ENCODE measurements at places on chromosomes 16 and 17. TPM values are rescaled to one million over a fixed set of nuclear protein-coding genes. Genes with fewer than 3 reads are reported as not detected.

DNA sequence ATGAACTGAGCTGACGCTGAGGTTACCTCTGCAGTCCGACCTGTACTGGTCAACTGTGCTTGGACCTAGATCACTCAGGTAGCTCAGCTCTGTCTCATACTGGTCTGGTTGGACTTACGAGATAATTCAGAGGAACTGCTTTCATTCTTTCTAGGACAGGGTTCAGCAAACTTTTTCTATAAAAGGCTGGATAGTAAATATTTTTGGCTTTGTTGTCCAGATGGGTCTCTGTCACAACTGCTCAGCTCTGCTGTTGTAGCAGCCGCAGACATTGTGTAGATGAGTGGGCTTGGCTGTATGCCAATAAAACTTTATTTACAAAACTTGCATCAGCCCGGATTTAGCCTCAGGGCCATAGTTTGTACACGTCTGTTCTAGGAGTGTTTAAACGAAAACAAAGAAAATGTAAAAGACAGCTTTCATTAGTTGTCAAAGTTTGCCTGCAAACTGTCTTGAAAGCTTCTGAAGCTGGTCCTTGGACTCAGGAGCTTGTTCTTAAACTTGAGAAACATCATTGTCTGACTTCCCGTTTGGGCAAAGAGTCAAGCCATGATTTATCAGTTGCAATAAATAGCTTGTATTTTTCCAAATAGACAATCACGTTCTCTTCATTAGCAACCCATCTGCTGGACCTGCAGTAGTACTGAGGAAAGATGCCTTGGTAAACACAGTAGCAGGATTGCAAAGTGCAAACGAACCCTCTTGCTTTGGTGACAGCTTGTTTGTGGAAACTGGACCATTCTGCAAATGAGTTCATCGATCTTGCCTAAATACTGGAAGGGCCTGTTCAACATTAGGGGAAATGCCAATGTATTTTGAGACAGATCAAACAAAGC is 253.4 kb downstream of the SNX29 start:
- no peaks in the 10 kb centered on the region for H3K36me3 ChIP-seq
- no peak for DNase-seq
- H3K4me1 ChIP-seq = peaks cover 9% of the 10 kb centered on the region
- H3K27ac ChIP-seq = no peak overlapping the region
- no peak overlapping the region for H3K4me3 ChIP-seq

DNA sequence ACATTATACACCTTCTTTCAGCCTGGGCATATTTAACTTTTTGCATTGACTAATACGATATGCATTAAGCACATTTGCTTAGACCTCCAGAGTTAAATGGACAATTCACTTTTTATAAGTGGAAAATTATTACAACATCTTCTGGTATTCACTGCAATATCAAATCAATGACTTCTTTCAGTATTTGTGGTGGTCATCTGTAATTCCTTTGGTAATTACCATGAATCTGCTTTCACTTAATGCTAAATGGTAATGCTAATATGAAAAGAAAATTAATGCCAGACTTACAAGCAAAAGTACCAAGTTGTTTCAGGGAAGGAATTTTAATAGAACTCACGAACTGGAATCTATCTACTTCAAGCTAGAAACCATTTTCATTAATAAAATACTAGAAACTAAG is 6.4 kb downstream of the GPATCH8 start:
- H3K27me3 ChIP-seq = no peaks in the 10 kb centered on the region
- no peak for DNase-seq
- no peak overlapping the region for H3K4me3 ChIP-seq
- H3K36me3 ChIP-seq = no peaks in the 10 kb centered on the region

DNA sequence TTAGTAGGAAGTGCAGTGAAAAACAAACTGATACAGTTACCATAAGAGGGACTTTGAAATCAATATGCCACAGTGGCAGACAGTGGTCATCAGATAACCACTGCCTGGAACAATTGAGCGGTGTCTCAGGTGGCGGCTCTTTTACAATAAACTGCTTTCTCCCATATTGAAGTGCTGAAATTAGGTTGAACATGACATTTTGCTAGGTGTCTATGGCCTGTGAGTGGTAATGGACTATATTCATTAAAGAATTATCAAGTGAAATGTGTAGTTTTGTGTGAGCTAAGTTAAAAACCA is 214.7 kb downstream of the RPTOR start:
- H3K27ac ChIP-seq = no peak overlapping the region
- H3K4me3 ChIP-seq = no peak overlapping the region
- H3K36me3 ChIP-seq = no peaks in the 10 kb centered on the region

DNA sequence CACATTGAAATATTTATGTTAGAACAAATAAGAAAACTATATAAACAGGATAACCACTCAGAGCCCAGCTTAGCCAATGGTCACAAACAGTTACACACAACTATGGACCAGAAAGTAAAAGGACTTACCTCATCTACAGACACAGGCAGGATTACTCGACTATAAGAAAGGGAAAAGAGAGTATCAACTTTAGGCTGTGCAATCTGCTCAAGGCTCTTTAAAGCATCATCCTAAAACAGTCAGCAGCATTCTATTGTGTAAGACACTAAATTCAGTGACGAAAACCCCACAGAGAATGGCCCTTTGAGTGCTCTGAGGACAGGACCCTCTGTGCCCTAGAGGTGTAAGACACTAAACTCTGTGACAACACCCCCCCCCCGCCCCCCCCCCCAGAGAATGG is 4.2 kb downstream of the PITPNA start:
- no peak for DNase-seq
- H3K36me3 ChIP-seq = no peaks in the 10 kb centered on the region
- H3K27ac ChIP-seq = no peak overlapping the region
- no peaks in the 10 kb centered on the region for H3K27me3 ChIP-seq

CBX1 gene
- 243 TPM for polyA plus RNA-seq

GRCh38 chr17:44386182-44386525 is 3.3 kb downstream of the ITGA2B start:
- no peak for DNase-seq
- peaks cover 7% of the 10 kb centered on the region for H3K4me1 ChIP-seq
- no peaks in the 10 kb centered on the region for H3K36me3 ChIP-seq

- no peak overlapping the region for H3K27ac ChIP-seq
- DNase-seq = no peak
- no peak overlapping the region for H3K4me3 ChIP-seq
- H3K4me1 ChIP-seq = no peaks in the 10 kb centered on the region
Observed at GRCh38 chr16:19424478-19424877, 6.8 kb downstream of the TMC5 start.

GRCh38 chr17:28433721-28434120 is 27.7 kb upstream of the SLC46A1 start:
- no peaks in the 10 kb centered on the region for H3K27me3 ChIP-seq
- H3K4me1 ChIP-seq = no peaks in the 10 kb centered on the region
- H3K27ac ChIP-seq = no peak overlapping the region
- H3K36me3 ChIP-seq = no peaks in the 10 kb centered on the region
- H3K4me3 ChIP-seq = no peak overlapping the region

- no peak for DNase-seq
- no peak overlapping the region for H3K4me3 ChIP-seq
- H3K27ac ChIP-seq = no peak overlapping the region
- no peaks in the 10 kb centered on the region for H3K27me3 ChIP-seq
Observed at GRCh38 chr17:18281788-18282187, 21.3 kb downstream of the MIEF2 start.

GRCh38 chr16:56048425-56049105 is 142.7 kb upstream of the GNAO1 start:
- no peak overlapping the region for H3K27ac ChIP-seq
- H3K36me3 ChIP-seq = no peaks in the 10 kb centered on the region
- no peaks in the 10 kb centered on the region for H3K4me1 ChIP-seq
- DNase-seq = no peak

GRCh38 chr16:71218306-71218963 is 12.1 kb downstream of the HYDIN start:
- no peak for DNase-seq
- H3K4me3 ChIP-seq = no peak overlapping the region
- 0 out of 2 replicates have a peak, but pooled peaks cover 9% of the 10 kb centered on the region for H3K4me1 ChIP-seq
- H3K27ac ChIP-seq = no peak overlapping the region
- H3K27me3 ChIP-seq = no peaks in the 10 kb centered on the region

BRIP1 gene
- 8.0 TPM for polyA plus RNA-seq

GRCh38 chr16:24975428-24975889 is 39.7 kb downstream of the ARHGAP17 start:
- H3K27ac ChIP-seq = no peak overlapping the region
- DNase-seq = no peak
- H3K36me3 ChIP-seq = no peaks in the 10 kb centered on the region
- H3K4me1 ChIP-seq = peaks cover 23% of the 10 kb centered on the region
- H3K4me3 ChIP-seq = no peak overlapping the region
- no peaks in the 10 kb centered on the region for H3K27me3 ChIP-seq

MT1M gene
- polyA plus RNA-seq = 6.1 TPM

GRCh38 chr17:34699181-34699580 is 119.8 kb downstream of the TMEM132E start:
- no peaks in the 10 kb centered on the region for H3K4me1 ChIP-seq
- H3K27ac ChIP-seq = no peak overlapping the region
- no peak overlapping the region for H3K4me3 ChIP-seq
- H3K36me3 ChIP-seq = no peaks in the 10 kb centered on the region
- no peak for DNase-seq
- no peaks in the 10 kb centered on the region for H3K27me3 ChIP-seq

- no peak overlapping the region for H3K27ac ChIP-seq
- no peak overlapping the region for H3K4me3 ChIP-seq
- H3K27me3 ChIP-seq = peaks cover 28% of the 10 kb centered on the region
- no peaks in the 10 kb centered on the region for H3K4me1 ChIP-seq
- H3K36me3 ChIP-seq = no peaks in the 10 kb centered on the region
Observed at GRCh38 chr17:48335858-48336500, 94.0 kb downstream of the SKAP1 start.

GRCh38 chr17:7330638-7331015 is 1.5 kb upstream of the NEURL4 start:
- H3K4me3 ChIP-seq = peak overlapping the region; percentile 70
- no peaks in the 10 kb centered on the region for H3K27me3 ChIP-seq
- peaks cover 10% of the 10 kb centered on the region for H3K4me1 ChIP-seq

DNA sequence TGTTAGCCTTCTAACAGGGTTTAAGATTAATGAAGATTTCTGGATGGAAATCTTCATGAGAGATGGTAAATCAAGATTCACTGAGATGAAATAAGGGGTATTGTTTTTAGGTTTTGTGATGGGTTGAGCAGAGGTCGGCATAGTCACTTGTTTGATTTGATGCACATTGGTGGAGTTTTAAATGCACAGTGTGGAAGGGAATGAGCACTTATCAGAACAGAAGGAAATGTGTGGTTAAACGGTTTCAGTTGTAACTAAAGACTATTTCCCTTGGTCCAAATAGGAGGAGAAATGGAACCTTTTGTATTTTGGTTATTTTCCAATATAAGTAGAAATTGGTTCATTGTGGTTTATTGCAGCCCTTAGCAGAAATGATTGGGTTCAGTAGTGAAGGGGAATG is 34.1 kb downstream of the CBFB start:
- H3K36me3 ChIP-seq = no peaks in the 10 kb centered on the region
- H3K4me3 ChIP-seq = no peak overlapping the region

GRCh38 chr17:77817953-77818352 is 140.6 kb upstream of the TNRC6C start:
- no peaks in the 10 kb centered on the region for H3K4me1 ChIP-seq
- no peaks in the 10 kb centered on the region for H3K27me3 ChIP-seq
- no peaks in the 10 kb centered on the region for H3K36me3 ChIP-seq
- H3K27ac ChIP-seq = no peak overlapping the region

- H3K36me3 ChIP-seq = no peaks in the 10 kb centered on the region
- no peak overlapping the region for H3K4me3 ChIP-seq
- H3K27me3 ChIP-seq = no peaks in the 10 kb centered on the region
- H3K4me1 ChIP-seq = no peaks in the 10 kb centered on the region
- H3K27ac ChIP-seq = no peak overlapping the region
- DNase-seq = no peak
Observed at GRCh38 chr16:17768257-17768656, 297.5 kb upstream of the XYLT1 start.

GRCh38 chr16:25005445-25006306 is 9.5 kb downstream of the ARHGAP17 start:
- H3K27me3 ChIP-seq = no peaks in the 10 kb centered on the region
- H3K36me3 ChIP-seq = no peaks in the 10 kb centered on the region
- H3K4me3 ChIP-seq = no peak overlapping the region
- H3K27ac ChIP-seq = no peak overlapping the region

DNA sequence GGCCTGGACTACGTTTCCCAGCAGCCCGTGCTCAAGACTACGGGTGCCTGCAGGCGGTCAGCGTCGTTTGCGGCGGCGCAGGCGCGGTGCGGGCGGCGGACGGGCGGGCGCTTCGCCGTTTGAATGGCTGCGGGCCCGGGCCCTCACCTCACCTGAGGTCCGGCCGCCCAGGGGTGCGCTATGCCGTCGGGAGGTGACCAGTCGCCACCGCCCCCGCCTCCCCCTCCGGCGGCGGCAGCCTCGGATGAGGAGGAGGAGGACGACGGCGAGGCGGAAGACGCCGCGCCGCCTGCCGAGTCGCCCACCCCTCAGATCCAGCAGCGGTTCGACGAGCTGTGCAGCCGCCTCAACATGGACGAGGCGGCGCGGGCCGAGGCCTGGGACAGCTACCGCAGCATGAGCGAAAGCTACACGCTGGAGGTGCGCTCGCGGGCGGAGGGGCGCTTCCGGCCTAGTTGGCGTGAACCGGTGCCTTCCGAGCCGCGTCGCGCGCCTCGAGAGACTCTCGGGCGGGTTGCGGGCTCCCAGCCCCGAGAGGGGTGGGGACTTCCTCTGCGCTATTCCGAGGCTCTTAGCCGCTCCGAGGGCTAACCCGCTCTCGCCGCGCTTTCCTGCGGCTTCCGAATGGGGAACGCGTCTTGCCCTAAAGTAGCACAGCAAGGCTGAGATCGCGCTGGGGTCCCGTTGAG is at the start of gene RBL2:
Gene RBL2, plus strand, starts transcription at position 95 of the 689 bp plus-strand sequence. Its CDS starts 86 bp downstream, at position 181.
- peaks cover 11% of the 10 kb centered on the region for H3K4me1 ChIP-seq
- H3K27ac ChIP-seq = peak within 1 kb of the TSS; percentile 78
- no peaks in the 10 kb centered on the region for H3K27me3 ChIP-seq
- no peaks in the 10 kb centered on the region for H3K36me3 ChIP-seq

CCL17 gene
- not detected for polyA plus RNA-seq

DNA sequence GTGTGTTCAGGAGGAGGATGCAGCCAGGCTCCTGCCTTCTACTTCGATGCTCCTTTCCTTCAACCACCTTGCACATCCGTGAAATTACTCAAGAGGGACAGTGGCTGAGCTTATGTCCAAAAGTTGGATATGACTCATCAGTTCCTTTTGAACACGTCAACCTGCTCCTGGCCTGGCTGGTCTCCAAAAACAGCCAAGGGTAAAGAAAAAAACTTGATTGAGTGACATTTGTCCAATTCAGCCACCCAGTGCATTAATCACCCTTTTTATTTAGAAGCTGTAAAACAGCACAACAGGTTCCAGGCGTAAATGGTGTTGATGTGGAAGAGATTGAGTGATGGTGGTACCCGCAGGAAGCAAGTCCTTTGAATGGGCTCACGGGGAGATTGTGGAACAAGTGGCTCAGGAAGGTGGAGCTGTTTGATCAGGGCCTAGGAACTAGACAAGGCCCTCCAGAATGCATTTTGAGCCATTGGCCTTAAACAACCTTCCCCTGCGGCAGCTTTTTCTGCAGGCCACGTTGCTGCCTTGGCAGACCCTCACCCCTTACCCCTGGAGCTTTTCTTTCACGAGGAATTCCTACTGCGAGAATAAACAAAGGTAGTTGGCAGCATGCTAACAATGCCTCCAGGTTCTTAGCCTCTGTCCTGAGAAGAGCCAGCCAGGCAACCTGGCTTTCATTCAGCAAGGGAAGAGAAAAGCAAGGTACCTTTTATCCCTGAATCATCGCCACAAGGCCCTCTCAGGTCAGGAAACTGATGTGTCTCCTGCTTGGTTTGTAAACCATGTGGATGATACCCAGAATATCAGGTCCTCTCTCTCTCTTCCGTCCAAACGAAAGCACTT is 173.3 kb upstream of the CACNG5 start:
- no peaks in the 10 kb centered on the region for H3K27me3 ChIP-seq
- no peak for DNase-seq
- no peak overlapping the region for H3K27ac ChIP-seq
- H3K36me3 ChIP-seq = no peaks in the 10 kb centered on the region
- no peak overlapping the region for H3K4me3 ChIP-seq

ADAD2 gene
- polyA plus RNA-seq = 1.6 TPM

ZNF213 gene
- 3.5 TPM for polyA plus RNA-seq

Measured in GM23338 (cell line).